ENCODE measurements at places on chromosomes 7 and 10. TPM values are rescaled to one million over a fixed set of nuclear protein-coding genes. Genes with fewer than 3 reads are reported as not detected.

The PILRA gene
- 3.8 TPM for total RNA-seq

The HEPACAM2 gene
- total RNA-seq: 0.14 TPM

The TMEM184A gene
- not detected for total RNA-seq

The DNAH11 gene
- 0.29 TPM for total RNA-seq

- H3K36me3 ChIP-seq: no peaks in the 10 kb centered on the region
- H3K27ac ChIP-seq: no peak overlapping the region
Observed at GRCh38 chr7:2971914-2972834, 71.5 kb downstream of the CARD11 start.

DNA sequence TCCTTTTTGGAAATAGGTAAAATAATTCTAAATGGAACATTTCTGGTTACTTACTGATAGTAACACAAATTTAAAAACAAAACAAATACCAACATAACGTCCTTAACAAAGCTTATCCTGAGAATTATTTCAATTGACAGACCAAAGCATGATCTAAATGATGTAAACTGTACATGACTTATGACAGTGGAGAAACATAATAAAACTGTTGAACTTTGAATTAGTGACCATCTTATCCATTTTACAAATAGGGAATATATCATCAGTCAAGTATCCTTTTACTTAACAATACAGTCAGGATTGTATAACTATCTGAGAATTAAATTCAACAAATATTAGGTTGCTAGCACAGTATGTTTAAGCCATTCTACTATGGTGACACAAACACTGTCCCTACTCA lies 2.4 kb downstream of the IPMK start:
- DNase-seq: no peak
- H3K4me3 ChIP-seq: no peak overlapping the region
- no peaks in the 10 kb centered on the region for H3K36me3 ChIP-seq
- H3K27me3 ChIP-seq: no peaks in the 10 kb centered on the region
- H3K4me1 ChIP-seq: peaks cover 5% of the 10 kb centered on the region

DNA sequence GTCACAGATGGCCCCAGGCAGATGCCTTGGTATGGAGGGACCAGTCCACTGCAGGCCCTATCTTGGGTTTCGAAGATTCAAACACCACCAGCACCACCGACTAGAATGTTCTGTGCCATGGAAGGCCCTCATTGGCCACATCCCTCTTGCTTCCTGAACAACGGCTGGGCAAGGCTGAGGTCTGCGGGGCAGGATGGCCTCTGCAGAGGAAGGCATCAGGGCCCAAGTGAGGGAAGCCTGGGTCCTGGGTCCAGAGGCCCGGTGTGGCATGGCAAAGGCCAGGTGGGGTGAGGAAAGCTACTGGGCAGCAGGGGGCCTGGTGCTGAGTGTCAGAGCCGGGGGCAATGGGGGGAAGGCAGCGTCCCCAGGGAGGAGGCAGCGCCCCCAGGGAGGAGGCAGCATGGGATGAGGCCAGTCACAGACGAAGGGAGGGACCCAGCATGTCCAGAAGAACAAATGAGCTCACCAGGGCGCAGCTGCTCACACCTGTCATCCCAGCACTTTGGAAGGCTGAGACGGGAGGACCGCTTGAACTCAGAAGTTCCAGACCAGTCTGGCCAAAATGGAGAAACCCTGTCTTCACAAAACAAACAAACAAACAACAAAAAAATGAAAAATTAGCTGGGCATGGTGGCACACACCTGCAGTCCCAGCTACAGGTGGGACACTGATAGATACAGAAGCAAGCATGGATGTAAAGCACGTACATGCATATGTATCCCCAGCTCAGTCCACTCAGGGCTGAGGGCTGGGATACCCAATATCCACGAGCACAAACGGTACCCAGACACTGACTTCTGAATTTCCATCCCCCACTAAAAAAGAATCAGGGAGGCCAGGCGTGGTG lies 64.4 kb downstream of the PROSER2 start:
- H3K4me3 ChIP-seq: no peak overlapping the region
- H3K4me1 ChIP-seq: no peaks in the 10 kb centered on the region
- DNase-seq: no peak
- no peaks in the 10 kb centered on the region for H3K27me3 ChIP-seq

GRCh38 chr7:128201067-128201689 lies 39.9 kb upstream of the LEP start:
- no peak for DNase-seq
- H3K27ac ChIP-seq: no peak overlapping the region
- H3K4me3 ChIP-seq: no peak overlapping the region
- H3K36me3 ChIP-seq: no peaks in the 10 kb centered on the region

GRCh38 chr10:47412869-47413268 lies 28.8 kb upstream of the ZNF488 start:
- no peak overlapping the region for H3K4me3 ChIP-seq
- H3K4me1 ChIP-seq: no peaks in the 10 kb centered on the region

DNA sequence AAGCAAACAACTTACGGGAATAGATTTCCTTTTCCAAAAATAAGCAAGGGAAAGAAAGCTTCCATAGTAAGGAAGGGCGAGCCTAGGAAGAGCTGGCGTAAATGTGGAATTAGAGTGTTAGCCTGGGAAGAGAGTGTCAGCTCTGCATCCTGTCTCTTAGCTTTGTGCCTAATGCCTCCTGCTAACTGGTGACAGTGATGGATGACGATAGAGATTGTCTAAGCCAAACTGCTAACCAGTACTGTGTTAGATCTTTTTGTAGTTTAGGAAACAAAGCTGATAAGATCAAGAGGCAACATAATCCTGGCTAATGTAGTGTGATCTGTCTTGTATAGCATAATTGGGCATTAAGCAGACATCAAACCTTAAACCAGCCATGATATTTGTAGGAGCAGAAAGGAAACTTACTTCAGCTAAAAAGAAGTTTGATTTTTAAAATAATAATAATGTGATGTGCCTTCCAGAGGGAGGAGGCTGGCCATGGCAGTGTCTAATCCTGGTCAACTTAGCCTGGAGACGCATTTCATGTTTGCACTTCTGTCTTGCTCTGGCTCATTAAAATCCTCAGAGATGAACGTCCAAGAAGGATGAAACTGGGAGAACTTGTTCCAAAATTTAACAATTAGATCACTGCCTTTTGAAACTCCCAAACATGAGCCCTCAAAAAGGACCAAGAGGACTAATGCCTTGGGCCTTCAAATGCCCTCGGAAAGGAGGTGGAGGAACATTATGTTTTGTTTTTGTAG lies 85.1 kb downstream of the FAM204A start:
- H3K4me1 ChIP-seq: no peaks in the 10 kb centered on the region
- no peak overlapping the region for H3K4me3 ChIP-seq
- DNase-seq: no peak
- H3K27me3 ChIP-seq: no peaks in the 10 kb centered on the region
- H3K36me3 ChIP-seq: no peaks in the 10 kb centered on the region

GRCh38 chr7:132108563-132108962 lies 467.7 kb downstream of the PLXNA4 start:
- DNase-seq: no peak
- no peaks in the 10 kb centered on the region for H3K27me3 ChIP-seq
- H3K27ac ChIP-seq: no peak overlapping the region
- H3K36me3 ChIP-seq: no peaks in the 10 kb centered on the region
- no peak overlapping the region for H3K4me3 ChIP-seq

GRCh38 chr7:127769696-127770400 lies 117.9 kb downstream of the SND1 start:
- no peak for DNase-seq
- no peak overlapping the region for H3K27ac ChIP-seq
- no peaks in the 10 kb centered on the region for H3K27me3 ChIP-seq
- no peaks in the 10 kb centered on the region for H3K36me3 ChIP-seq
- H3K4me1 ChIP-seq: peaks cover 3% of the 10 kb centered on the region

DNA sequence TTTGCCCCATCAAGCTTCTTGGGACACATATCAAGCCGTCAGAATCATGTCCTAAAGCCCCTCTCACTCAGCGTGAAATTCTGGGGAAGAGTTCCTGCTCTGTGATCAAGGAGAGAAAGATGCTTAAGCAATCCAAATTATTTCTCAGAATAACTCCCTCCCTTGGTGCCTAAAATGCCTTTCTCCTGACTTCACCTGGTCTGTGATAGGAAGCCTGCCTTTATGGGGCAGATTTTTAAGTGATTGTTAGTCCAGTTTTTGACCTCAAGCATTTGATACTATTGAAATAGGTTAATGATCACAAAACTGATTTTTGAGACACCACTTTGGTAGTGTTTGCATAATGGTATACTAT lies 76.4 kb upstream of the MAGI2 start:
- no peaks in the 10 kb centered on the region for H3K27me3 ChIP-seq
- H3K27ac ChIP-seq: no peak overlapping the region
- no peak for DNase-seq
- H3K4me1 ChIP-seq: no peaks in the 10 kb centered on the region

GRCh38 chr10:16732376-16732775 lies 84.8 kb downstream of the RSU1 start:
- H3K27ac ChIP-seq: no peak overlapping the region
- H3K27me3 ChIP-seq: no peaks in the 10 kb centered on the region
- no peak for DNase-seq
- no peaks in the 10 kb centered on the region for H3K4me1 ChIP-seq
- no peak overlapping the region for H3K4me3 ChIP-seq

DNA sequence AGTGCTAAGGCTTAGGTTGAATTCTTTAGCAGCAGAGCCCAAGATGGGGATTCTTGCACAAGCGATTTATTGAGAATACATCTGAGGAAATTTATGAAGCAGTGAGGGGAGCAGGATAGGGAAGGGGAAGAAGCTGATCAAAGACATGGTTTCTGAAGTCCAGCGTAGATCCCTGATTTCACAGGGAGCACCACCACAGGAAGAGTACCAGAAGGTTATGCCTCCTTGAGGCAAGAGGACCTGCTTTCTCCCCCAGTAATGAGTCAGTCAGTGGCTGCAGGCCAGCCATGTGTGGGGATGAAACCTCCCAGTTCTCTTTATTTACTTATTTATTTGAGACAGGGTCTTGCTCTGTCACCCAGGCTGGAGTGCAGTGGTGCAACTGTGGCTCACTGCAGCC lies 35.0 kb upstream of the CBLL1 start:
- no peak overlapping the region for H3K4me3 ChIP-seq
- no peaks in the 10 kb centered on the region for H3K4me1 ChIP-seq
- no peak overlapping the region for H3K27ac ChIP-seq

- no peaks in the 10 kb centered on the region for H3K4me1 ChIP-seq
- no peak overlapping the region for H3K27ac ChIP-seq
- H3K27me3 ChIP-seq: no peaks in the 10 kb centered on the region
- DNase-seq: no peak
Observed at GRCh38 chr7:128743112-128743772, 4.1 kb downstream of the CALU start.

- no peak for DNase-seq
- H3K27me3 ChIP-seq: no peaks in the 10 kb centered on the region
- no peak overlapping the region for H3K4me3 ChIP-seq
- H3K27ac ChIP-seq: no peak overlapping the region
- H3K36me3 ChIP-seq: no peaks in the 10 kb centered on the region
- no peaks in the 10 kb centered on the region for H3K4me1 ChIP-seq
Observed at GRCh38 chr10:126798649-126799048, 106.6 kb upstream of the DOCK1 start.

GRCh38 chr7:131299074-131299473 lies 28.6 kb upstream of the MKLN1 start:
- no peak overlapping the region for H3K27ac ChIP-seq
- DNase-seq: no peak
- no peak overlapping the region for H3K4me3 ChIP-seq
- H3K4me1 ChIP-seq: no peaks in the 10 kb centered on the region

DNA sequence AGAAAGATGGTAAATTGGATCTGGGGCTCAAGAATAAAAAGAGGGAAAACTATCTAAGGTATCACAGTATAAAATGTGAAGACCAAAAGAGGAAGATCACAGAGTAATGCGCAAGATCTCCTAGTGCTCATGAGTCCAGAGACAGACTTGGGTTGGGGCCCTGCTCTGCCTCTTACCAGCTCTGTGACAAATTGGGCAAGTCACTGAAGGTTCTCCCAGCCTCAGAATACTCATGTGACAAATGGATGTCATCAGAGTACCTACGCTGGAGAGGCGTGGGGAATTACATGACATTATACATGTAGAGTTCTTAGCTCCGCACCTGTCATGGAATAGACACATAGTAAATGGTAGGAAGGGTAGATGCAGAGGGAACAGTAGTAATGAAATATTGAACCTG lies 124.4 kb downstream of the DOCK4 start:
- no peak for DNase-seq
- H3K4me3 ChIP-seq: no peak overlapping the region
- no peaks in the 10 kb centered on the region for H3K4me1 ChIP-seq

DNA sequence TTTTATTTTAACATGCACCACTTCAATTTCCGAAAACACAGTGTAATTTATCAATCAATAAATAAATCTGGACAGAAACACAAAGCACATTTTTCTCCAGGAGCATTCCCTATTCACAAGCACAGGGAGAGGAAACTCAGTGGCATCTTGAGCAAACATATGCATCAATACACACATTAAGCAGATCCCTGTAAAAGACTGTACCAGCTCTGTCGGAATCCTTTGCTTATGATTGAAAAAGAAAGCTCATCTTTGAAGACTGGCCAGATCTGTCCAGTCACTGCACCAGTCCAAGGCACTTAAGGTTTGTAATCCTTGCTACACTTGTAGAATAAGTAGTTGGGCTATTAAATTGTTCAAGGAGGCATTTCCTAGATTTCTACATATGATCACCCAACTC lies 343.9 kb downstream of the BMPER start:
- no peaks in the 10 kb centered on the region for H3K36me3 ChIP-seq
- no peak for DNase-seq
- H3K4me1 ChIP-seq: no peaks in the 10 kb centered on the region
- H3K27ac ChIP-seq: no peak overlapping the region

DNA sequence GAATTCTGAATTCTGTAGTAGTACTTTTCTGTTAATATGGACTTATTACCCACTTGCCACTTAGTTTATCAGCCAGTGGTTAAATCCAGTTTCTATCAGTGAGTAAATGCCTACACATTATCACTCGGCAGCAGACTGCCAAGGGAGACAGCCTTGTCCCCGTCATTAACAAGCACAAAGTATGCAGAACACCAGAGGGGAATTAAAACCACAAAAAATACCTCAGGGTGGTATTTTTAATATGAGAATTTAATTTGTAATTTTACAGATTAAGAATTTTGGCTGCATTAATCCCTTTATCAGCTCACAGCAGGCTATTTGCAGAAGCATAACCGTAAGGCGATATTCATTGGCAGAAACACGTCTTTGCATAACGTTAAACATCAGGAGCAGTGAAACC lies 150.0 kb upstream of the FZD1 start:
- H3K27ac ChIP-seq: no peak overlapping the region
- no peaks in the 10 kb centered on the region for H3K4me1 ChIP-seq
- H3K4me3 ChIP-seq: no peak overlapping the region
- no peaks in the 10 kb centered on the region for H3K36me3 ChIP-seq

DNA sequence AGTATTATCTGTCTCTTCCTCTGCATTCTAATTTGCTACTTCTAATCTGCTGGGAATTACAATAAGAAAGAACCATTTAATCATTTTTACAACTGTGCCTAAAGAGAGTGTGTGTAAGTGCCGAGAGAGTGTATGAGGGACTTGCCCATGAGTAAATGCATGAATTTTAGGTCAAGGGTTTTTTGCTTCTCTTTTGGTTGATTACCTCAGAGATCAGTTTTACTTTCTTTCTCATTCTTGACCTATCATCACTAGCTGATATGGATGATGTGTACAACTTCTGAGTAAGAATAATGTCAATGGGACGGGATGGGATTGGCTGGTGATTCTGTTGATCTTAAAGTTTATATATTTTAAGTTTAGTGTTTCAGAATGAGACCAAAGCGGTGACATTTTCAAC lies 47.8 kb downstream of the IKZF1 start:
- no peaks in the 10 kb centered on the region for H3K36me3 ChIP-seq
- DNase-seq: no peak
- no peak overlapping the region for H3K27ac ChIP-seq
- no peak overlapping the region for H3K4me3 ChIP-seq

- no peak for DNase-seq
- no peak overlapping the region for H3K4me3 ChIP-seq
- H3K27me3 ChIP-seq: no peaks in the 10 kb centered on the region
- no peak overlapping the region for H3K27ac ChIP-seq
Observed at GRCh38 chr7:30648744-30649540, 33.3 kb downstream of the CRHR2 start.

Data from uterus (tissue), 4 donors.